Occipital lobe (tissue), 3 donors: ENCODE measurements at places on chromosomes 12 and 14. TPM values are rescaled to one million over a fixed set of nuclear protein-coding genes. Genes with fewer than 3 reads are reported as not detected.

Gene CLEC14A
- 4.5 TPM for total RNA-seq

Gene POU6F1
- 14.5 TPM for total RNA-seq

Gene OTUB2
- total RNA-seq, result 5.6 TPM

Gene ACTR10
- total RNA-seq, result 144 TPM

Gene APOF
- not detected for total RNA-seq

Gene TAS2R13
- 8.3 TPM for total RNA-seq

Gene CFAP251
- total RNA-seq, result 9.5 TPM

Gene DERA
- 7.2 TPM for total RNA-seq

Gene LRRC9
- 2.3 TPM for total RNA-seq

Gene HRK
- 0.47 TPM for total RNA-seq

Gene TPH2
- total RNA-seq, result not detected

Gene ABCD4
- total RNA-seq, result 22.3 TPM

Gene CLEC2B
- total RNA-seq, result 2.7 TPM

Gene GARIN6
- not detected for total RNA-seq

Gene POTEM
- not detected for total RNA-seq

Gene AQP2
- total RNA-seq, result not detected

Gene GNG2
- total RNA-seq, result 317 TPM

Gene PRKAG1
- total RNA-seq, result 27.9 TPM

Gene FOXN4
- total RNA-seq, result 0.16 TPM

Gene BTG1
- total RNA-seq, result 22.8 TPM

Gene MYL2
- not detected for total RNA-seq

Gene OR6C2
- total RNA-seq, result not detected

Gene GPR135
- 5.9 TPM for total RNA-seq

Gene BEST3
- total RNA-seq, result 0.78 TPM

Gene ASCL1
- total RNA-seq, result 21.1 TPM

Gene NID2
- total RNA-seq, result 8.9 TPM

Gene PTPN11
- total RNA-seq, result 90.3 TPM

Gene HPD
- not detected for total RNA-seq

Gene PRB2
- not detected for total RNA-seq

Gene HAL
- 2.2 TPM for total RNA-seq

Gene SDS
- 0.62 TPM for total RNA-seq

Gene ANKRD33
- not detected for total RNA-seq

Gene CYP46A1
- total RNA-seq, result 2.3 TPM

Gene GDF3
- total RNA-seq, result not detected

Gene SYT1
- total RNA-seq, result 166 TPM

Gene ACOT6
- total RNA-seq, result not detected

Gene TOMM20L
- total RNA-seq, result not detected

Gene UBR7
- total RNA-seq, result 56.6 TPM

Gene VRTN
- total RNA-seq, result not detected

Gene KRT2
- not detected for total RNA-seq

Gene GPR84
- total RNA-seq, result 0.16 TPM

Gene IFNG-AS1
- not detected for total RNA-seq

Gene COX8C
- total RNA-seq, result not detected

Gene EPYC
- total RNA-seq, result not detected

Gene CPNE6
- 10.8 TPM for total RNA-seq

Gene WNT1
- total RNA-seq, result not detected

Gene ZNF384
- total RNA-seq, result 15.1 TPM

Gene GLT8D2
- total RNA-seq, result 13.9 TPM

Gene RIPK3
- 0.47 TPM for total RNA-seq

Gene OLR1
- 7.3 TPM for total RNA-seq

Gene NANOG
- total RNA-seq, result not detected

Gene NGDN
- 49.1 TPM for total RNA-seq

Gene P2RX2
- not detected for total RNA-seq

Gene TAS2R46
- 12.3 TPM for total RNA-seq

Gene SMCO2
- 0.78 TPM for total RNA-seq

Gene DUSP16
- 10.0 TPM for total RNA-seq

Gene SLCO1C1
- 32.9 TPM for total RNA-seq

Gene UBE2N
- total RNA-seq, result 180 TPM
